ENCODE measurements at places on chromosomes 1 and 21.

- no peak for DNase-seq
These were observed 10.8 kb downstream of the MINDY1 start for GRCh38 chr1:150995896-150996295.

- no peak for DNase-seq
These were observed 3.1 kb upstream of the DDAH1 start for GRCh38 chr1:85467929-85468540.

DNA sequence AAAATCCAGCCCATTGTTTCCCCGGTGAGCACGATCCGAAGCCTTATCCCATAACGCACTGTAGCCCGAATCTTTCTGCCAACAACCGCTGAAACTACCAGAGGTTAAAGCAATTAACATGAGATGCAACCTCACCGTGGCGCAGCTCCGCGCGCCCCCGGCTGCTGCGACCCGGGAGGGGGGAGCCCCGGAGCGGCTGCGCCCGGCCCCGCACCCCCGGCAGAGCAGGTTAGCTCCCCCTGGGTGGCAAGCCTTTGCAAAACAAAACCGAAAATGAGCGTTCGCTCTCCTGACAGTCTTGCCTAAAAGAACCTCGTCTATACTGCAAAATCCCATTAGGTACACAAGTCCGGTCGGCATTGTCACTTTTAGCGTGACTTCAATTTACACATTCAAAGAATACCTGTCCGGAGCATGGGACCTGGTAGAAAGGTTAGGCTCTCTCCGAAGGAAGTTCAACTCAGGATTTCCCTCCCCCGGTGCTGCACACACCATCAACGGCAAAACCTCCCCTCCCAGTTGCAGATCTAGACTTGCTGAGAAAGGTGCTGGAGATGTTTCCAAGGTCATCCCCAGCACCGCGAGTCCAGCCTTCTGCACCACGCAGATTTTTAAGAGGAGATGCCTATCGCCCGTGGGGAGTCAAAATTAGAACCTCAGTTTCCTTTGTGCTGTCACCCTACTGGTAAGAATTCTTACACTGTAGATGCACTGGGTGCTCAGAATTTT is 107.5 kb downstream of the ZNF281 start:
- peak; percentile 57 for DNase-seq

DNA sequence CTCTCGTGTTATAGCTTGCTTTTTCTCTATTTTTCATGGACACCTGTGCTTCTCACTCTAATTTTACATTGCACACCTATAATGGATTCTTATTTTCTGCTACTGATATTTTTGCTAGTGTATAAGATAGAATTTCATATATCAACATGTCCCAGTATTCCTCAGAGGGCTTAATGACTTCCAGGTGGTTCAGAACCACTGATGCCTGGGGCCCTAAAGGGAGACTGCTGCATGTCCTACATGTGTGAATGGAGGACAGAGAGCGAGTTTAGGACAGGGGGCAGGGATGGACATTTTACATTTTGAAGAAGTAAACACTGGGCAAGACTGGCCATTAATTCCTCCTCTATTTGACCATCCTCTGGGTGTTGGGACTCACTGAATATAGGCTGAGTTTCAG is 100.6 kb downstream of the DISC1 start:
- no peak for DNase-seq

DNA sequence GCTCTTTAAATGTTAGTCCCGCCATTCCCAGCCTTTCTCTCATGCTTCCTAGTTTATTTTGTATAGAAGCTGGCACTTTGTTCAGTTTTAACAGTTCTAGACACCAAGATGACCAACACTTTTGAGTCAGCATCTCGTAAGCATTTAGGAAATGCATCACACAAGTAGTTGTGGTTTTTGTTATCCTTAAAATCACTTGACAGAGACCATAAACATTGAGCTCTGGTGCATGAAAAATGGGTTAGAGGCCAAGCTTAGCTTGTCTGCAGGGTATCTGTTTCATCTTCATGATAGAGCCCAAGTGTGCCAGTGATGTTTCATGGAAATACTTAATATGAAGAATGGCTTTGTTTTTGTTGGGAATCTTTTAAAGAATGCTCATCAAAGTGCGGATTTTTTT is 159.7 kb downstream of the DISP1 start:
- no peak for DNase-seq

DNA sequence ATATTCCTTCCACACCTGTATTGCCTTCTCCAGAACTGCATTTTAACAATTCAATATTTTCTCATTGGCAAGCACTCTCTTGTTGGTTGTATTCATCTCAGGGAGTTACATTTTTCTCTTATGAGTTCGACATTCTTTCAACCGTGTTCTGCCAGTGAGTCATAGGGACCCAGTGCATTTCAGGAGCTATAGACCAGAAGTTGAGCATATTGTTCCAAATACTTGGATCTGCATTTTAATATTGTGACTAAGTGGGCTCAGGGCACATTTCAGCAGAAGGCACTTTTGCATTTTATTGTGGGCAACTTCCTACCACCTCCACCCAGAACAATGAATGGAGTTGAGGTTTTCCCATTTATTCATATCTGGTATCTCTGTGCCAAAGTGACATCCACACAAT is 132.8 kb downstream of the TNFSF18 start:
- DNase-seq: no peak

GRCh38 chr1:228017356-228018124 is 10.7 kb downstream of the WNT3A start:
- no peak for DNase-seq

DNA sequence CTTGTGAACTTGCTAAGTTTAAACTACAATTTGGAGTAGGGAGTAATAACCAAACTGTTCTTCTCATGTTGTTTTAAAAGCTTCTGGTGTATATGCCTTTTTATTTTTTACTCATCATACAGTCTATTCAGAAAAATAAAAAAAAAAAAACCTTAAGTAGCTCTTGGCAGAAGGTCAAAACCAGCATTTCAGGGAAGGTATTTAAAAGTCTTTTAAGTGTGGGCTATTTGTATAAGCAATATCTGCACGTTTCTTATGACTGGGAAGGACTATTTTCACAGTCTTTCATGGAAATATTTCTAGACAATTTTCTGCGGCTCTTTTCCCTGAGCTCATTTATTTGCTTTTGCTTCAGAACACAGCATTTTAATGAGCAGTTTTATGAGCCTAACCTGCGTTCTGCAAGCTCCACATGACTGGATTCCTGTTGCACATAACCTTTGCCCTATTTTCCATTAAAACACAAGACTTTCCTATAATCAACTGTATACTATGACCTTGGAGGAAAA is 60.9 kb upstream of the C1orf105 start:
- DNase-seq: no peak

- no peak for DNase-seq
These were observed 122.0 kb downstream of the CLIC6 start for GRCh38 chr21:34790834-34791233.

DNA sequence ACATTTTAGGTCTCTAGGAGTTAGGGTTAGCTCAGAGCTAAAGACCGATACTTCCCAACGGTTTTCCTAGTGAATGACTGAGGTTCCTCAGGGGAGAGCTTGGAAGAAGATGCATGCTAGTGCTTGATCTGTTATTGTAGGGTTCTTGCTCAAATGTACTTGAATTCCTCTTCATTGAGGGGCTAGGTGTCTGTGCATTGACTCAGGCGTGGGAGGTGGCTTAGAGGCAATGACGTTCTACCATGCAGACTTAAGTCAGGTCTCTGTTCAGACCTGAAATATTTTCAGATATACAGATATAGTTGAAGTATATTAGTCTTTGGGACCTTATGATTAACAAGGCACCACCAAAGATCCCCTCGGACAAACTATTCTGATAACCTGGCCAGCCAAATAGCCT is 23.5 kb downstream of the S100A10 start:
- no peak for DNase-seq

- no peak for DNase-seq
These were observed 275.4 kb downstream of the RPS6KC1 start for GRCh38 chr1:213326281-213327016.

DNA sequence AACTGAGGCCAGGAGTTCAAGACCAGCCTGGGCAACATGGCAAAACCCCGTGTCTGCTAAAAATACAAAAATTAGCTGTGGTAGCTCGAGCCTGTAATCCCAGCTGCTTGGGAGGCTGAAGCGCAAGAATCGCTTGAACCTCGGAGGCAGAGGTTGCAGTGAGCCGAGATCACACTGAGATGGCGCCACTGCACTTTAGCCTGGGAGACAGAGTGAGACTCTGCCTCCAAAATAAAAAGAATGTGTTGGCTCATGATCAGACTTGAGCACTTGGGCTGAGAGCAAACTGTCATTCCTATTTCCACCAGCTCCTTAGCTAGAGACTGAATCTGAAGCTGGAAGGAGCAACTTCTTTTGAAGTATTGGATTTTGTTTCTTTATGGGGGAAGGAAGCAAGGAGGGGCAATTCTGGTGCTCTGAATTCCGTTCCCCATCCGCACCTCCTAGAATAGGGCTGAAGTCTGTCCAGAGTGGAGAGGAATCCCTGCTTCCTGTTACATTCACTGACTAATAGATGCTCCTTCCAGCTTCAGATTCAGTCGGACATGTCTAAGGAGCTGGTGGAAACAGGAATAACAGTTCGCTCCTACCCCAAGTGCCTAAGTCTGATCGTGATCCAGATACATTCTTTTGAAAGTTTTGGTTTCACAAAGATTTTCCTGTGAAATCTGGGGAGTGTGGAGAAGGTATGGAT is 3.8 kb downstream of the ZNF672 start:
- peak; percentile 51 for DNase-seq

DNA sequence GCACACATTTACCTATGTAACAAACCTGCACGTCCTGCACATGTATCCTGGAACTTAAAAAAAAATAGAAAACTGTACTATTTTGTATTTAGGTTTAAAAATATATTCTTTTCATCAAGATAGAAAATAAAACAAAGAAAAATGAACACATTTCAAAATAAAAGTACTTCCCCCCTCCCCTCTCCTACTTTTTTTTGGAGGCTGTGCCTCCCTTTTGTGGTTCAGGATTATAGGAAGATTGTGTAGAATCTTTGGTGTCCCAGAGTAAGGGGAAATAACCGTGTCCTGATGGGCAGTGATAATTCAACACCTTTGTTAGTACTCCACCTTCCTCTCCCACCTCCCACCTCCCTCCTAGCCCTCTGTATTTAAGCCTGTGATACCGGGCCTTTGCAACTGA is 40.1 kb downstream of the TRIM62 start:
- DNase-seq: no peak

GRCh38 chr1:155657463-155657862 is 31.1 kb downstream of the YY1AP1 start:
- DNase-seq: no peak

DNA sequence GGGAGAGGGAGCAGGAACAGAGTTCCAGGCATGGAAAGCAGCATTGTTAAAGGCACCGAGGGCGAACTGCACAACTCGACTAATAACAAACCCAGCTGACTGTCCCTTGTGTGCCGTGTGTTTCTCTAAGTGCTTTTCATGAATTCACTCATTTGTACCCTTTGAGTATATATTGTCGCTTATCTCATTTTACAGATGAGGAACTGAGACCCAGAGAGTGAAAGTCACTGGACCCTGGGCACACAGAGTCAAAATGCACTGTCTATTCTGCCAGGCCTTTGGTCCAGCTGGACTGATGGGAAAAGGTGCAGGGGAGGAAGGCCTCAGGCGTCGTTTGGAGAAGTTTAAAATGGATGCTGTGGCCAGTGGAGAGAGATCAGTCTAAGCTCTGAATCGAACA is 100.7 kb upstream of the GRIK3 start:
- no peak for DNase-seq

DNA sequence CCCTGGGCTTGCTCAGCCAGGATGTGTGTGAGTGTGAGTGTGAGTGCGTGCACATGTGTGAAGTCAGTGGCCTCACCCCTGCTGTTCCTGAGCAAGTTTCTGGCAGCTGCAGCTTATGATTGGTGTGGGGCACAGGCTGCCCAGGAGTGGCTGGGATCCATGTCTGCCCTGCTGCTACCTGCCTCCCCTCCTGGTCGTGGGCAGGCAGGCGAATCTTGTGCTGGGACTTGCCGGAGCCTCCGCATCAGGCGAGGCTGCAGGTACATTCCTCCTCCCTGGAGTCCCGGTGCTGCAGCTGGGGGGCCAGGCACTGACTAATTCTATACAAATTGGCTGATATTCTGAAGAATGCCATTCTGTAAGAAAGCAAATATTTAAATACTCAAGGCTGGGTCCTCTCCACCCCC is 85.6 kb upstream of the WNT4 start:
- no peak for DNase-seq

- peak; percentile 65 for DNase-seq
These were observed 3.9 kb upstream of the CD58 start for GRCh38 chr1:116574581-116575291.

Data from CD4-positive, alpha-beta T cell treated with Interleukin-15 for 1 hour (primary cell).